ENCODE measurements at places on chromosomes 6 and 20.

- DNase-seq: no peak
Observed at GRCh38 chr6:125604257-125604656, 145.2 kb upstream of the HEY2 start.

- DNase-seq: no peak
Observed at GRCh38 chr6:33237741-33238140, 29.4 kb downstream of the RING1 start.

- DNase-seq: no peak
Observed at GRCh38 chr20:50726955-50727791, 4.2 kb upstream of the PARD6B start.

- no peak for DNase-seq
Observed at GRCh38 chr6:77430504-77430903, 32.8 kb downstream of the HTR1B start.

GRCh38 chr6:166420351-166420750 lies 37.6 kb upstream of the MPC1 start:
- DNase-seq: no peak

- no peak for DNase-seq
Observed at GRCh38 chr6:24851086-24851485, 52.4 kb upstream of the ARMH2 start.

DNA sequence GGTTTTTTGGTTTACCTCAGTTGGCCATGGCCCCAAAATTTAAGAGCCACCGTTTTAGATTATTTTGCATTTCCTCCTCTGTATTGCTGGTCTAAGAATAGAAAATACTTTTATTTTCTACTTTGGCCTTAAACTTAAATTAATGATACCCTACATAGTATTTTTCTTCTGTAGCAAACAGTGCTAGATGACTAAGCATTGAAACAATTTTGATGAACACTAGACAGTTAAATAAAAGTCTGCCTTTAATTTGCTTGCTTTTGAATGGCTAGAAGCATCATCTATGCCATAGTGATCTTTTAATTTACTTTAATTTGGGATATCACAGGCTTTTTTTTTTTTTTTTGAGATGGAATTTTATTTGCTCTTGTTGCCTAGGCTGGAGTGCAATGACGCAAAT lies 106.4 kb downstream of the CD109 start:
- no peak for DNase-seq

DNA sequence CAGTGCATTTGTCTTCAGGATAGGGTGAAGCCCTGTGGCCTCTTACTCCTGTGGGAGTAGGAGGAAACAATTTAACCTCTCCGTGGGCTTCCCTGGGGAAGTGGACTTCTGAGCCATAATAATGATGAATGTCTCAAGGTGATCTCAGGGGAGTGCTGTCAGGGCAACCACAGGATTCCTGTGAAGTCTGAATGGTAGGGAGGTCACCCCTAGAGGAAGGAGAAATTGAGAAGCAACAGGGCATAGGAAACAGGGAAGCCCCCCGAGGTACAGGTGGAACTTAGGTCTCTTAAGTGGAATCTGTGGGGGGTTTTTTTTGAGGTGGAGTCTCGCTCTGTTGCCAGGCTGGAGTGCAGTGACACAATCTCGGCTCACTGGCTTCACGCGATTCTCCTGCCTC lies 26.9 kb downstream of the STK35 start:
- DNase-seq: no peak

- no peak for DNase-seq
Observed at GRCh38 chr6:15730442-15730841, 67.6 kb upstream of the DTNBP1 start.

DNA sequence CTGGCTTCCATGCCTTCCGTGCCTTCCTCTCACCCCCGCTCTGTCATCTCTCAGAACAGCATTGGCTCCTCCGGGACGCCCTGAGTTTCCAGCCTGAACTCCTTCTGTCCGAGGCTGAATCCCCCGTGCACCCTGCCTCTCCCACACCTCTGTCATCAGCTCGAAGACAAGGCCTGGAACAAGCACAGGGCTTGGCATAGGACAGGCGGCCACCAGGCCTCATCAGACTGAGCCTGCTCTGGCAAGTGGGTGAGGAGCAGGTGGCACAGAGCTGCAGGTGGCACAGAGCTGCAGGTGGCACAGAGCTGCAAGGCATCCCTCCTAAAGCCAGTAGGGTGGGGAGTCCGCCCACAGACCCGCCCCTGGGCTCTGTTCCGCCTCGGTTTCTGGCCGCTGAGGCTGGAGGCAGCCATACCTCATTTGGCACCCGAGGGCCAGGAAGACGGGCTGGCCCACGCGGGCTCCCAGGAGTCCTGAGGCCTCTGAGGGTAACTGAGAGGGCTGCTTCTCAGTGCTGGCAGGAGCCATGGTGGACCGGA lies 60.2 kb downstream of the EZR start:
- no peak for DNase-seq

DNA sequence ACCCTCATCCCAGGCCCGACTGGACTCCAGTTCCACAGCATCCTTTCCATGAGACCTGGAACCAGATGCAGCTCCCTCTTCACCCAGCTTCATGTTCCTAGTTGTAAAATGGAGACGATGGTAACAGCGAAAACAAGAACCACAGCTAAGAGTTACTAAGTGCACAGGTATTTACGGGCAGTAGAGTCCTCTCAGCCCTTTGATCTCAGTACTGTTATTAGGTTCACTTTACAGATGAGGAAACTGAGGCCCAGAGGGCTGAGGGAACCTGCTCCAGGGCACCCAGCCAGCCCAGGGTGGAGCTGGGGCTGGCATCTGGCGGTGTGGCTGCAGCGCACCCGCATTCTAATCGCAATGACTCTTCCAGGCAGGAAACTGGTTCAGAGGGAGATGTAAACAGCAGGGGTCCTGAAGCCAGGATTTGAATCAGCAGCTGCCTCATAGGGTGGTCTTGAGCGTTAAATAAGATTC lies 858 bp downstream of the BCAS1 start:
- DNase-seq: no peak

DNA sequence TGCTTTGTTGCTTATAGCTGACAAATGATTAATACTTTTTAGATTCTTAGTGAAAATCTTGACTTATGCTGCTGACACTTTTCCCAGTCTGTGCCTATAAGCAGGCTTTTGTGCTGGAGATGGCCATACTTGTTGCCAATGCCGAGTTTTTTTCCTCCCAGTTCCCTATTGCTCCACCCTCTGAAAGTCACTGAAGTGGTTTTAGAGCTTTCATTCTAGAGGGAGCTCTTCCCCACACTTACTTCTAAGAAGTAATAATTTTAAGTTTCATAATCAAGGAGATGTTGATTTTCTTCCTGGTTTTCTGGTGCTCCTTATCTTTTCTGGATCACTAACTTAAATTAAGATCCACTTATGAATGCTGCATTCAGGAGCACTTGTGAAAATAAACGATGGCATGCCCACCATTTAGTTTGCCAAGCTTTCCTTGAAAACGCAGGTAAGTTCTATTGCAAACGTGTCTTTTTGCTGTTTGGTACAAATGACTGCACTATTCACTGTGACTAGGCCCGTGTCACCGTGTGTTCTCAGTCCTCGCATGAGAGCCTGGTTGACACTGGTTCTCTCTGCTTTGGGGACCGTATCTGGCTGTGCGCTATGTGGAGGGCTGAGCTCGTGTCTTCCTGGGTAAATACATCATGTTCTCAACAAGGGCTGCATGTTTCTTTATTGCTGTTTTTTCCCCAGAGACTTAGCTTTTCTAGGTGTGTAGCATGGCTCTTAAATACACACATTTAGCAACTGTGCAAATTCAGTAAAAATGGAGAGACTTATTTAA lies 50.2 kb downstream of the GFRA4 start:
- DNase-seq: no peak

DNA sequence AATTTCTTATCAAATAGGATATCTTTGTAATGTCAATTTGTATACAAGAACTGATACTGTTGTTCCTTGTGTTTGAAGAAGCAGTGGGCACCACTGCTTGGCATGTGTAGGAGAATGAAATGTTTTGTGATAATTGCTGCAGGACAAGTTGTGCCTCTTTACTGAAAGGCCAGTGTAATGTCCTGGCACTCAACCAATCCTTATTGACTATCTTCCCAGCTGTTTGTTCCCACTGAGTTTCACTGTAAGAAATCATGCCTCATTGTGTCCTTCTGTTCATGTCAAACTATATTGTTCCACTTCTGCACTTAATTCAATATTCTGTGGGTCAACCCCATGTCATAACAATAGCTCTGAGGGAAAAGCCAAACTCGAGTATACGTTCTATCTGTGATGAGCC lies 136.1 kb upstream of the FAM83B start:
- no peak for DNase-seq

DNA sequence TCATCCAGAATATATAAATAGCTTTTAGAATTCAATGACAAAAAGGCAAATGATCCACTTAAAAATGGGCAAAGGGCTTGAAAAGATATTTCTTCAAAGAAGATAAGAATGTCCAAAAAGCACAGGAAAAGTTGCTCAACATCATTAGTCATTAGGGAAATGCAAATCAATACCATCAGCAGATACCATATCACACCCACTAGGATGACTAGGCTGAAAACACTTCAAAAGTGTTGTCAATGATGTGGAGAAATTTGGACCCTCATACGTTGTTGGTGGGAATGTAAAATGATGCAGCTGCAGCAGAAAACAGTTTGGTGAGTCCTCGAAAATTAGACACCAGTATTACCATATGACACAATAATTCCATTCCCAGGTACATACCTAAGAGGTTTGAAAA lies 303.6 kb upstream of the SLC35B3 start:
- DNase-seq: no peak

- DNase-seq: no peak
Observed at GRCh38 chr20:59101961-59102360, 59.4 kb upstream of the PRELID3B start.

- DNase-seq: no peak
Observed at GRCh38 chr6:148561629-148562028, 185.2 kb upstream of the UST start.

DNA sequence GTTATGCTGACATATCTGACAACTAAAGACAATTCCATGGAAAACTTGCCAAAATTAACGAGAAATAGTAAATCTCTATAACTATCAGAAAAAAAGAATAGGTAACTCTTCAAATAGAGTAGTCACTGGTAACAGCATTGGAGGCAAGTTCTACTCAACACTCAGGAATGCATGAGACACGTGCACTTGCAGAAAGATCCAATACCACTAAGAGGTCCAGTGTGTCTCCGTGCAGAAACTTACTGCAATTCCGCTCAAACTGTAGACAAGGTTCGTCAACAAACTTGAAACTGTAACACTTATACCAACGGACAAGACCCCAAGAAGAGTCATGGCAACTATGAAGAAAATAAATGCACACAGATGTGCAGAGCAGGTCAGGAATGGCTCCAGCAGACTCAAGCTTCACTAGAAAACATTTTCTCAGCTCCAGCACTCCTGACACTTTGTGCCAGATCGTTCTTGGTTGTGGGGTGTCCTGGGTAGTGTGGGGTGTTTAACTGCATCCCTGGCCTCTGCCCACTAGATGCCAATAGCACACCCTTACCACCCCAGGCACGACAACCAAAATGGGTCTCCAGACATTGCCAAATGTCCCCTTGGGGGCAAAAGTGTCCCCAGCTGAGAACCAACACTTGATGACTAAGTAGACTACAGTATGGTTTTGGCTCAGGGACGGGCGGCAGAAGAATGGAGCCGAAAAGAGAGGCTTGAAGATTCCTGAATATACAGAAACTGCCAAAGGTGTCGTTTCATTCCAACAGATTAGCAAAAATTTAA lies 134.8 kb downstream of the DTNBP1 start:
- no peak for DNase-seq

GRCh38 chr20:62386383-62387218 lies at the start of gene RPS21:
TSS of gene RPS21 (plus strand) at chr20:62387103. CDS start at chr20:62387339, 236 bp downstream.
- peak; percentile 80 for DNase-seq

- no peak for DNase-seq
Observed at GRCh38 chr6:35668744-35669450, 19.8 kb downstream of the FKBP5 start.

DNA sequence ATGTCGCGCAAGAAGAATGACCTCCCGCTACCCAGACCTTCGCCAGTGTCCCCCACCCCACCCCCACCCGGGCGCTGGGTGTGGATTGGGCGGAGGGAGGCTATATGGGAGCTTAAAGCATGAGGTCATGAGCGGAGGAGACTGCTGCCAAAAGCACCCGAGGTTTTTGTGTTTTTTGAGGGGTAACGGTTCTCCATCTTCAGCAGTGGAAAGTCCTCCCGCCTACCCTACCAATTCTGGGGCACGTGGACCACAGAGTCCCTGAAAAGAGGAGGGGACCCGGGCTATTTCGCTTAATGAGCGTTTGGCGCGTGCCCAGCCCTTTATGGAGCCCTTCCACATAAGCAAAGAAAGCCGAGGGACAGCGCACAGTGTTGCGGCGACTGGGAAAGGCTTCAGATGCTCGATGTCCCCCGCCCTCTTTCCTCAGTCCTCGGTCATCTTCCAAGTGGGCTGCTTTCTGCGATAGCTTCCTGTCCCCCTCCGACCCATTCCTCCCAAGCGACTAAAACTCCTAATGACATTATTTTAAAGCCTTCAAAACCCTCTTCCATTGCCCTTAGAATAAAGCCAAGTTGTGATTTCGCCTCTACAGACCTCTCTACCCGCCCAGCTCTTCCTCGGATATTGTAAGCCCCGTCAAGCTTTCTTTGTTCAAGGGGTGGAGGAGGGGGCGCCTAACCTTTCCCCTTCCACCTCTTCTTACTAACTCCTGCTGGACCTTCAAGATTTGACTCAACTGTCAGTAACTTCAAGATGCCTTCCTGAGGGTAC lies 2.1 kb upstream of the TRERF1 start:
- no peak for DNase-seq

DNA sequence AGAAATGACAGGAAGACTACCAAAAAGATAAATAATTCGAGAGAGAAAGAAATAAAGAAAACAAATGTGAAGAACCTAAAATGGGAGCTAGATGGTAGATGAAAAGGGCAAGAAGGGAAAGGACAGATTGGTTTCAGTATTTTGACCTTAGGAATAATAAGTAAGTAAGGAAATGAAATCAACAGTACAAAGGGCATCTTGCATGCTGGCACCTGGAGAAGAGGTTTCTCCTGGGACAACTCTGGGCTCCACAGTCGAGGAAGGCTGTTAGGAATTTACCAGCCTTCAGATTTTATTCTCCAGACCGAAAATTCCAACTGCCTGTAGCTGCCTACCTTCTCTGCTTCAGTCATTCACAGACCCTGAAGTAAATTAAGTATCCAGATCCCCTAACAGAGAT lies 80.5 kb downstream of the SMLR1 start:
- DNase-seq: no peak

GRCh38 chr20:8425016-8425415 lies 292.9 kb downstream of the PLCB1 start:
- no peak for DNase-seq

GRCh38 chr6:128057946-128058345 lies 157.1 kb upstream of the THEMIS start:
- no peak for DNase-seq

All from stimulated activated CD8-positive, alpha-beta memory T cell treated with anti-CD3 and anti-CD28 coated beads, Interleukin-7, amount 100 ng/mL, for 24 hours (primary cell).